ENCODE measurements at places on chromosomes 2 and 18.
A peak's percentile ranks its signal among the peaks of the same experiment; 100 is the strongest.

DNA sequence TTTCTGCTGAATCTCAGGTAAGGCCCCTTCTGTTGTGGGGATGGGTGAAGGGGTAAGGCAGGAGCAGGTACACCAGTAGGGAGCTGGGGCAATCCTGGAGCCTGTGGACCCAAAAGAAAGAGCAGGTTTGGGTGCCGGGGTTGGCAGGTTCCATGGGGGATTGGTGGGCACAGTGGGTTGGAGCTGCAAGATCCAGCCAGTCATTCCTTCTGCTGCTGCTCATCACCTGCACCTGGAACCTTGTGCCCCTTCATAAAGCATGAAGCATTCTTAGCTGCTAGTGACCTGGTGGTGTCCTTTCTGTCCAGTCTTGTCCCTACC is 24.9 kb downstream of the FHOD3 start:
- no peak for DNase-seq

GRCh38 chr18:12839057-12839525 is 44.9 kb downstream of the PTPN2 start:
- peak; percentile 31 for DNase-seq

GRCh38 chr18:49023271-49023937 is 72.6 kb upstream of the SMAD7 start:
- peak; percentile 88 for DNase-seq

DNA sequence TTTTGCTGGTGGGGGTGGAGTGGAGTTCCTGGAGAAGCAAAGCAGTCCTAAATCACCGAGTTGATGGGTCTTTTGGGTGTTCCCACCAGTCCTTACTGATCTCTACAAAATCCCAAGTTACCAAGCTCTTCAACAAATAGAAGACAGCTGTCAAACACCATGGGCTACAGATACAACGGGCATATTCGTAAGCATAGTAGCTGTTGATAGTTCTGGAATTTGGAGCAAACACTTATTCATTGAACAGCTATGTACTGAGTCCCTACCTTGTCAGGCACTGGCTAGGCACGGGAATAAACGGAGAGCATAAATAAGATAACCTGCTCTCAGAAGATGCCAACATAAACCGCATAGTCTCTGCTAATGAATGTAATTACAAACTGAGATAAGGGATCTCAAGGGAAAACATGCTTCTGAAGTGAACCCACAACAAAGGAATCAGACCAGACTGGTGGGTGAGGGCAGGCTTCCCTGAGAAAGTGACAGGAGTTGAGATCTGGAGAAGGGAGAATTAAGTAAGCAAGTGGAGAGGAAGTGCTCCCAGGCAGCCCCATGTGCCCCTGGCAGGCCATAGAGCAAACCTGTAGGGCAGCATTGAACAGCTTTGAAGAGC is 947 bp upstream of the ANKRD44 start:
- peak; percentile 15 for DNase-seq

- DNase-seq = no peak
These were observed 268.9 kb upstream of the CCDC68 start for GRCh38 chr18:55228191-55228590.

- no peak for DNase-seq
These were observed 1.5 kb upstream of the ASNSD1 start for GRCh38 chr2:189659734-189660133.

DNA sequence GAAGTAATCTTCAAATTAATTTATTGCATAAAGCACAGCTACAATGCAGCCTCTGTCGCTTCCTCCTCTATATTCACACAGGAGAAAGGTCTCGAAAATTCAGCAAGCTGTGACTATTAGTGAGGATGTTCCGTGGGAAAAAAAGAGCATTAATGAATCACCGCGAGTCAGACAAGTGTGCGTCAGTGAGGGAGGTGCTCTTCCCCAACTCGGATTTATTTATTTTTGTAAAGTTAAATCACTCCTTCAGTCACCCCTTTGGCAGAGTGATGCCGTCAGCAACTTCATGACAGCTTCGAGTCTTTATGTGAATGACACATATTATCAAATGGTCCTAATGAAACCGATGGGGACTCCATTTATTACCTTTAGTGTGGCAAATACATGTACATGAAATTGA is 648.9 kb upstream of the SALL3 start:
- DNase-seq = no peak

DNA sequence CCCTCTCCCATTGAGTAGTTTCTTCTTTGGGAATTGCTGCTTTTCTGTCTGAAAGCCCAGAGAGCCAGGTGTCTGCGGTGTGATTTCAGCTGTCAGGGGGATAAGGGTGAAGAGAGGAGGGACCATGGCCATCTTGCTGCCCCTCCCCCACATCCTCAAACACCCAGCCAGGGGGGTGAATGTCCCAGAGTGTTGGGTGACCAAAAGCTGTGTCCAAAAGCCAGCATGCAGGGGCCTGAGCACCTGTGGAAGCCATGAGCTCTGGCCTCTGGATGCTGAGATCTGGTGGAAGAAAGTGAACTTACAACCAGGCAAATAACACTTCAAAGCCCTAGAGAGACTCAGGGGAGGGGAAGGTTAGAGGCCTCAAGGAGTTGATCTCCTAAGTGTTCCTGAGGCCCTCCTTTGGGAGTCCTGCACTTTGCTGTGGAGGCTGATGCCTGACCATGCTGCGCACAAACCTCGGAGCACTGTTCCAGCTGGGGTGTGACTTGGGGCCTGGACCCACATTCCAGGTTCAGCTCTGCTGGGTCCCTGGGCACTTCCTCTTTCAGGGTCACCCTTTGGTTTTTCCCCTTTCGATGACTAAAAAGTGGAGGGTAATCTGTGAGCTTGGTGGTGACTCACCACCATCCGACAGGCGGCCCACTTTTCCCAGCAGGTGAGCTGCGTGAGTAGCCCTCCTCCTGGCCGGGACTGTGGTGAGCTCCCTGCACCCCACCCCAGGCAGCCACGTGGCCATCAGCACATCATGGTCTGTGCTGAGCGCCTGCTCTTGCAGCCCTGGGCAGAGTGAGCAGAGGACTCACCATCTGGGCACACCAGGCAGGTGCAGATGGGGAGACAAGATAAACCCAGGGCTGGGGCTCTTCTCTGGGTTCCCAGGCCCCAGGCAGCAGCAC is 66.8 kb upstream of the FOSL2 start:
- DNase-seq = no peak

- DNase-seq = no peak
These were observed 9.4 kb downstream of the HNRNPA3 start for GRCh38 chr2:177221970-177222369.

DNA sequence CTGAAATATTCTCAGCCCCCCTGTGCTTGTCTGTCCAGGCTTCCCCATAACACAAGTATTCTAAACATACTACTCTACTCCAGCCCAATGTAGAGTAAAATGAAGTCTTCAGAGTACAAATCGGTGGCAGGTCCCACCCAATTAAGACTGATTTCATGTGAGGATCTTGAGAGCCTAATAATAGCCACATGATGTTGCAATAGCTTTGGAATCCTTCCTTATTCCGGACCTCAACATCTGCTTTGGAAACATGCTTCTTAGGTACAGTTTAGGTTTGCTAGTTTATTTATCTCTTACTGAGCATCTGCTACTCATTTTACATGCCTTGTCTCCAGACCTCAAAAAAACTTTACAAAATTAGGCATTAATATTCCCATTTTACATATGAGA is 207.3 kb upstream of the RAB6C start:
- no peak for DNase-seq

DNA sequence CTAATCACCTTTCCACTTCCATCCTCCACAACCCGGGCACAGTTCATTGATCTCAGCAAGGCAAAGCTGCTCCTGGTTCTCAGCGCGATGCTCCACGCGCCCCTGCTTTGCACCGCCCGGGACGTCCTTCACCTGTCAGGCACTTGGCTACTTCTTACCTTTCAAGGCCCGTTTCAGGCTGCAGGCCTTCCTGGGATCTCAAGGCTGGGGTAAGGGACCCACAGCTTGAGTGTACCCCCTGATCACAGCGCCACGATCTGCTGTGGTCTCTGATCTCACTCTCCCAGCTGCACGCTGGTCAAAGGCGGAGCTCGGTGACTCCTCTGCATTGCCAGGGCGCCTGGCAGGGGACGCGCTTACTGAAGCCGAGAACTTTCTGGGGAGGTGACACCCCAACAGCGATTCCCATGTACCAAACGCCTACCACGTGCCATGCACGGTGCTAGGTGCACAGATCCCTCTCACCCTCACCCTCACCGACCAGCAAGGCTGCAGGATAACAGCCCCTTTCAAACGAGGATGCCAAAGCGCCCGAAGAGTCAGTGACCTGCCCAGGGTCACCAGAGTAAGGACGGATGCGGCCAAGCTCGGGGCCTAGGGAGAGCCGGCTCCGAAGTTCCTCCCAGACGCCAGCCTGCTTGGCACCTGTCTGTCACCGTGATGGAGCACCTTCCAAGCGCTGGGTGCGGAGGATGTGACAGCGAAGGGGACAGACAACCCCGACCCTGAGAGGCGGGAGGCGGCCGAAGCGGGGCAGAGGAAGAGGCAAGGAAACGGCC is 818 bp downstream of the ITGB1BP1 start:
- DNase-seq = peak; percentile 81

DNA sequence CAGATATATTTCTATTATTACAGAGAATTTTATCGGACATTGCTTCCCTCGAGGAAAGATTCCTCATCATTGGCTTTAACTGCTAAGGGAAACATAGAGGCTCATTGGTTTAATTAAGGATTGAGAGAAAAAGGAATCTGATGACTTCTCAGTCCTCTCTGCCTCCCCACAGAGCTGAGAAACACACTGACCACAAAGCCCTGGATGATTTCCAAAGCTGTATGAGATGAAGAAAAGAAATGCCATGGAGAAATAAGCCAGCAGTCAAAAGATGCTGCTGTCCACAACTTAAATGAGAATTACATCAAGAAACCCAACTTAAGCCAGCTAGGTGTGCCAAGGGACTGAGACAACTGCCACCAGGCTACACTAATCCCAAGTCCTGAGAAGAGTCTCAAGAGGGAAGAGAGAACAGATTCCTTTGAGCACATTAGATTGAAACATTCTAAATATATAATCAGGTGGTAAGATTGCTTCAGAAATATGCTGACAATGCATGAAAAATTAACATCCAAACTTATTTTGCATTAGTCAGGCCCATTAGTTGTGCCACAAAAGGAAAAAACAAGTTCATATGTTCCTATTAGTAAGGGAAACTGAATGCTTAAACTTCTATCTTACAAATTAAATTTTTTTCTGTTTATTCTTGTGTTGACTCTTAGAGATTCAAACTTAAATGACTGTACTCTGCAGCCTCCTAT is 308.1 kb upstream of the CYRIA start:
- peak; percentile 44 for DNase-seq

- DNase-seq = peak; percentile 66
These were observed 270.7 kb downstream of the HAUS1 start for GRCh38 chr18:46374850-46375249.

- DNase-seq = peak; percentile 68
These were observed 69.6 kb downstream of the EML4 start for GRCh38 chr2:42238644-42239288.

DNA sequence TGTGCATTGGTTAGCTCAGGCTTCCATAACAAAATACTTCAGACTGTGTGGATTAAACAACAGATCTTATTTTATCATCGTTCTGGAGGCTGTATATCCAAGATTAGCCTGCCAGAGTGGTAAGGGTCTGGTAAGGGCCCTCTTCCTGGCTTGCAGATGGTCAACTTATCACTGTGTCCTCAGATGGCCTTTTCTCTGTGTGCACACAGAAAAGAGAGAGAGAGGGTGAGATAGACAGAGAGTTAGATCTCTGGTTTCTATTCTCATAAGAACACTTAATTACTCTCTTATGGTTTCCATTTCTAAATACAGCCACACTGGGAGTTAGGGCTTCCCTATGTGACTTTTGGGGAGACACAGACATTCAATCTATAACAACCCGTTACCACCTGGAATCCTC is 1003.5 kb downstream of the TSN start:
- peak; percentile 16 for DNase-seq

GRCh38 chr2:65486282-65486681 is 53.9 kb upstream of the SPRED2 start:
- DNase-seq = no peak

- peak; percentile 48 for DNase-seq
These were observed 65.9 kb upstream of the WIPF1 start for GRCh38 chr2:174663550-174663949.

- no peak for DNase-seq
These were observed 36.4 kb downstream of the FOXI3 start for GRCh38 chr2:88416016-88416663.

DNA sequence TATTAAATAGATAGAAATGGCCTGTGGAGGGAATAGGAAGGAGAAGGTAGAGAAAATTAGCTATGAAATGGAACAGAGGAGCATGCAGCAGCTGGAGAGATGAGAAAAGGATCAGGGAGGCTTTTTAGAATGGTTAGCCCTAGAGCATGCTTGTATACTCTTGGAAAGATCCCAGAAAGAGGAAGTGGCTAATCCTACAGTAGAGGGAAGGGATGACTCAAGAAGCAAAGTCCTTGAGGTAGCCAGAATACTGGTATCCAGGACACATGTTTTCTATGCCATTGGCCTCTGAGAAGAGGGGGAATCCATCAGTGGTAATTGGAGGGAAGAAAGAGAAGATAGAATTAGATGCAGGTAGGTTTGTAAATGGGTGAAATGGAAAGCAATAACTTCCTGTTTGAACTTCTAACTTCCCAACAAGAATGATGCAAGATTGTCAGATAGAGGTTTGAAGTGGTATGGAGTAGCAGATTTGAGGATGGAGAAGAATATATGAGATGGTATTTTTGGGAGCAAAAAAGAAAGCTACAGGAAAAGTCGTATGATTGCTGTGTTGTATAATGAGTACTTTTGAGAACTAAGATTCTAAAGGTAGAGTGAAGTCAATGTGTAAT is 17.1 kb upstream of the OSBPL6 start:
- DNase-seq = peak; percentile 21

Data from hematopoietic multipotent progenitor cell treated with erythropoietin and hydrocortisone succinate and interleukin-3 and kit ligand, for 4 days (in vitro differentiated cells).